GM03348 (cell line): ENCODE measurements at places on chromosomes 2 and 18.

DNA sequence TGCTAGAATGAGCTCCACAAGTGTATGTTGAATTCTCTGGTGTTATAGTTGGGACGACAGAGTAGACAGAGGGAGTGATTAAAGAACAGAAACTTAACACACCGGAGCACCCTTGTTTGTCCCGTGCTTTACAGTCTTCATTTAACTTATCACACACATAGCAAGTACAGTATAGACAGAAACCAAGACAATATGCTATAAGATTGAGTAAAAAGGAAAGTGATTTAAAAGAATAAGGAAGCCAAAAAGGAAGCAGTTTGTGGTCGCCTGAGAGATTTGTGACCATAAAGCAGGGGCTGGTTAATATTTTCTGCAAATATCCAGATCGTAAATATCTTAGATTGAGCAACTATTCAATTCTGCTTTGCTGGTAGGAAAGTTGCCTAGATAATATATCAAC is 1128.4 kb downstream of the TSN start:
- no peak for DNase-seq

DNA sequence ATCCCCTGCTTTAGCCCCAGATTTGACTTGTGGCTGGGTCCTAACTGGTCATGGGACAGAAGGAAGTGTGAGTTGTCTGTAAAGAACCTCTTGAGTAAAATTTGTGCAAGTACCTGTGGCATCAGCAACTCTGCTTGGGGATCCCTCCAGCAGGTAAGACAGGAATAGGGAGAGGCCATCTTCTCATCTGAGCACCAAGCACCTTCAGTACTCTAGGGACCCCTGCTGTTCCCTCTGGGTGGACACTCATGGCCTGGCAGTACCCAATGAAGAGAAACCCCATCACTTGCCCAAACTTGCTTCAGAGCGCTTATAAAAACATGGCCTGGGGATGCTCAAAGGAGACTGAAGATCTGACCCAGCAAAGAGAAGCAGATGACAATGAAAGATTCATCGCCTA is 297.8 kb downstream of the SP3 start:
- DNase-seq: no peak

DNA sequence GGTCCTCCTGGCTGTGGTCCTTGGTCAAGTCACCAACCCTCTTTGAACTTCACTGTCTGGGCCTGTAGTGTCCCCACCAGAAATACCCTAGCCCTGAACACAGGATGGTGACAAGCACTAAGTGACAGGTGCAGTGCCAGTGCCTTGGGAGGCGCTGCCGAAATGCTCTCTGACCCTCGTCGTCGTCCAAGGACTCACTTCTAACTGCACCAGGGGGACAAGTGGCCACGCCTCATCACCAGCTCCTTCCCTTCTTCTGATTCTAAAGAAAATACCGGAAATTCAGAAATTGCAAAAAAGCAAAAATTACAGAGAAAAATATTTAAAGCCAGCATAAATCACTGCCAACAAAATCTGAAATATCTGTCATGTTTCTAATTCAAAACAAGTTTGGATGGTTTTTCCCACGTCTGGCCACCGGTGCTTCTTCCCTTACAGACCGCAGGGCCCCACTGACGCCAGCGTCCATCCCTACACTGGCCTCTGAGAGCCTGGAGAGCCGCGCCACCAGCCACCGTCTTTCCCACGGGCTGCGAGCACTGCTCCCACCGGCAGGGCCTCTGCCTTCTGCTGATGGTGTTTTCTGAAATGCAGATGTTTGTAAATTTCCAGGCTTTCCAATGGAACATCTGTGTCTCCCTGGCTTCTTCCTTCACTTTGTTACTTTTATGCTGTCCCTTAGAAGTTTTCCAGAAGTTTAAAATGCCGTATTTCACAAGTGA is 37.4 kb upstream of the GPC1 start:
- peak; percentile 15 for DNase-seq

DNA sequence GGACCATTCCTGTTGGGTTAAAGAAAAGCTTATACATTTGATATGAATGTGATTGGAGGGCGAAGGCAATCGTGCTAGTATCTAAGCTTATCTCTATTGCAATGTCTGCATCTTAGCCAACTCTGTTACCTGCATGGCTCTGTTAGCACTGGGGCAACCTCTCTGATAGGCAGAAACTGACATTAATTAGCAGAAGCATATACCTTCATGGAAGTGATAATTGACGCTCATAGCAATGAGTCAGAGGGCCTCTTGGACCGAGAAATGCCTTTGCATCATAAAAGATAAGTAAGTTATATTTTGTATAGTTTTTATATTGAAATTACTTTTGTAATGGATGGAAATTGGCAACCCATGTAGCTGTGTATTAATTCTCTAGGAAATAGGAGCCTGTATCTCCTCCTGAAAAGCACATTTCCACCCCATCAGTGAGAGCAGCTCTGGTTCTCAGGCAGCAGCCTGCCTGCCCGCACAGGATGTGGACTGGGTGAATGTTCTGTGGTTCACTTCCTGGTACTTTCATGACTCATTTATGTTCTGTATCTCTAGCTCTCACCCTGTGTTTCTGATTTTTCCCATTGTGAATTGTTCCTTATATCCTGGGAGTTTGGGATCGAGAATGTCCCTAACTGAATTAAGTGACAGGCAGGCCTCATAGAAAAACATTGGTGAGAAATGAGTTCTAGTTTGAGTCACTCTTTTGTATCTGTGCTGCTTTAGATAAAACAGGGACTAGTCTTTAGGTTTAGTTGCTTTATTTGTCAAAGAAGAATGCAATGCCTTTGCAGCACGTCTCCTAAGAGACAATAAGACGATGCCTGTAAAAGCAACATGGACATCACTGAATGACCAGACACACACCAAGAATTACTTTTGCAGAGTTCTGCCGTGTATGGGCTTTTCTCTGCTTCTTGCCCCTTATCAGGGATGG is 344.9 kb downstream of the DCDC2C start:
- DNase-seq: no peak

- DNase-seq: no peak
Measured at GRCh38 chr2:159904959-159905305, 106.9 kb upstream of the CD302 start.

DNA sequence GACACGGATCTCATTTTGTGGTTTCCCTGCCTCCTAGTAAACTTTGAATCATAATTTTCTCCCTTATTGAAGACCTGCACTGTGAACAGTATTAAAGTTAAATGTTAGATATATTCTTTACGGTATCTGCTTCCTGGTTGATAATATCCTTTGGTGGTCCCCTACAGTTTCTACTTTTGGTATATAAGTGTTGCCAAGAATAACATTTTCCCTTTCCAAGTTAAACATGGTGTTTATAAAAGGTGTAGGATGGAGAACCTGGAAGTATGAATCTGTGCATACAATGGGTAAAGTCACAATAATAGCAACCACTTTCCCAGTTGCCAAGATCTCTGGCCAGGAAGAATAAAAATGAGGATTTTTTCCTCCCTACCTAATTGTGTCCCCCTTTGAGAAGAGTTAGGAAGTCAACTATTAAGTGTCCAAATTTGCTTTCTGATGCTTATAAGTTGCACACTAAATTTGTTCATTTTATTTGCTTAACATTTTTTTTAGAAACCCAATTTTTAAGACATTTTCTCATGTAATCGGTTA is 201.0 kb upstream of the STK17B start:
- no peak for DNase-seq

- DNase-seq: no peak
Measured at GRCh38 chr2:122168799-122169198, 413.3 kb downstream of the TSN start.
